Vagina (tissue), 2 donors: ENCODE measurements at places on chromosomes 12 and 14.

DNA sequence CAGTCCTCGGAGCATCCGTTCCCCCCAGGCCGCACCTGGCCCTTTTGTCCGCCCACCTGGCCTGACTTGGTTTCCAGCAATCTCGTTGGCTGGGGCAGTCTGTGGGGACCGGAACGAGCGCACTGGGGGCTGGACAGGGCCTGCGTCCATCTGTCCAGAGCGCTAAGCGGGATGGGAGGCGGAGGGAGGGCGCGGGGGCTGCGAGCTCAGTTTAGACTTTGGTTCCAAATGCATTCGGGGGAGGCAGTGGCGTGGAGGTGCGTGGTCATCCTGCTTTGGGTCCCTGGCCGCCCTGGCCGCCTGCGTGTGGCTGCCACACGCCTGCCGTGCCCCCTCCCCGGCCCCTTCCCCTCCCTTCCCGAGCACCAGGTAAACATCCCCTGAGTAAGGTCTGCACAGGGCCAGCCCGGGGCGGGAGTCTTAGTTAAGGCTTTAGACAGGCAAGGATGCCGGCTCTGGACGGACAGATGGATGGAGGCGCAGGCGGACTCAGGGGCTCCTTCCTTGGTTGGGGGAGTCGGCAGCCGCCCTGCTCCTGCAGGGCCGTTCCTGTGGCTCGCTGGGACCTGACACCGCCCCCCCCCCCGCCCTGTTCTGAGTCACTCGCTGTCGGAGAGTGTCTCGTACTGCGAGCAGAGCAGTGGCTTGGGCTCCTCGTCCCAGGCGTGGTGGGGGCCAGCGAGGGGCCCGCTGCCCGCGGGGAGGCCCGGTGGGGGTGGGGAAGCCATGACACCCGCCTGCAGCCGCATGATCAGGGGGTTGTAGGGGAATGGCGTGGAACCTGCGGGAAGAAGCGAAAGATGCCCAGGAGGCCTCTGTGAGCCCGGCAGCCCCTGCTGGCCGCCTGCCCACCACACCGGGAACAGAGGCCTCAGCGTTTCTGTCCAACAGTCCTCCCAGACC is 30.2 kb downstream of the RFLNA start:
- no peak for DNase-seq

DNA sequence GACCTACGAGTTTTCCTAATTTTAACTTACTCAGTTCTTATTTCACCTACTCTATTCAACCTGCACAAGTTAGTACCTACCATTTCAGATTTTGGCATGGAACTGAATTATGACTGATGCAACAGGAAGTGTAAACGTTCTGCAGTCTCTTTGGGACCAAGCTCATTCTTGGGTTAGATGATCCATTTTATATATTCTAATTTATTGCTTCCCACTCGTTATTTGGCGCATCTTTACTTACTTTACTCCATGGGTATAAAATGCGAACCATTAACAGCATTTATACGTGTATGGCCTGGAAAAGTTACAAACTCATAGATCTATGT is 1.0 kb upstream of the EML1 start:
- no peak for DNase-seq

- no peak for DNase-seq
These were observed 33.2 kb downstream of the TSPAN19 start for GRCh38 chr12:85002778-85003296.

- no peak for DNase-seq
These were observed 163.6 kb upstream of the DYRK2 start for GRCh38 chr12:67484791-67485480.

DNA sequence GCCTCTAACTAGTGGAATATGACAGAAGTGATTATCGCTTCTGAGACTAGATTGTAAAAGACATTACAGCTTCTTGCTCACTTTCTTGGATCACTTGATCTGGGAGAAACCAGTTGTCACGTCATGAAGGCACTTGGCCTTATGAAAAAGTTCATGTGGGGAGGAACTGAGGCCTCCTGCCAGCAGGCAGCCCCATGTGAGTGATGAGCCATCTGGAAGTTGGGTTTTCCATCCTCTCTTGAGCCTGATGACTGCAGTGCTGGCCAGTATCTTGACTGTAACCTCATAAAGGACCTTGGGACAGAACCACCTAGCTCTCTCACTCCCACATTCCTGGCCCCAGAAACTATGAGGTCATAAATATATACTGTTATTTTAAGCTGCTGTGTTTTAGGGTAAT is 28.0 kb downstream of the TTLL5 start:
- DNase-seq, result no peak

- DNase-seq, result no peak
These were observed 403.3 kb upstream of the ATP2B1 start for GRCh38 chr12:90111791-90112580.
